ENCODE measurements at places on chromosomes 12 and 14. TPM values are rescaled to one million over a fixed set of nuclear protein-coding genes. Genes with fewer than 3 reads are reported as not detected.

- peaks cover 14% of the 10 kb centered on the region for H3K27me3 ChIP-seq
- H3K27ac ChIP-seq = no peak overlapping the region
- H3K36me3 ChIP-seq = no peaks in the 10 kb centered on the region
- no peak for DNase-seq
- no peak overlapping the region for H3K4me3 ChIP-seq
- H3K4me1 ChIP-seq = peaks cover 8% of the 10 kb centered on the region
Measured at GRCh38 chr12:103499571-103499970, 3.8 kb upstream of the C12orf42 start.

DNA sequence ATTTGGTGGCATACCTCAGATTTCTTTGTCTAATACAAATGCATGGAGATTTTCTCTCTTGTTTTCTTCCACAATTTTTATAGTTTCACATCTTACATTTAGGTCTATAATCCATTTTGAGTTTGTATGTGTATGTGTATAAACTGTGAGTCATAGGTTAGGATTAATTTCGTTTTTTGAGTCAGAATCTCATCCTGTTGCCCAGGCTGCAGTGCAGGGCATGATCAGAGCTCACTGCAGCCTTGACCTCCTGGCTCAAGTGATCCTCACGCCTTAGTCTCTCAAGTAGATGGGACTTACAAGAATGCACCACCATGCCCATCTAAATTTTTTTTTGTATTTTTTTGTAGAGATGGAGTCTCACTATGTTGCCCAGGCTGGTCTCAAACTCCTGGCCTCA, 71.6 kb downstream of the OTOGL start:
- no peak for DNase-seq
- H3K27ac ChIP-seq = no peak overlapping the region
- peaks cover 3% of the 10 kb centered on the region for H3K4me1 ChIP-seq
- H3K4me3 ChIP-seq = no peak overlapping the region

GRCh38 chr14:88198446-88198845, 124.6 kb downstream of the KCNK10 start:
- no peak overlapping the region for H3K4me3 ChIP-seq
- no peak overlapping the region for H3K27ac ChIP-seq
- H3K27me3 ChIP-seq = peaks cover 2% of the 10 kb centered on the region
- H3K36me3 ChIP-seq = no peaks in the 10 kb centered on the region
- H3K4me1 ChIP-seq = no peaks in the 10 kb centered on the region

The CLEC12A gene
- not detected for total RNA-seq

The PDZRN4 gene
- not detected for total RNA-seq

DNA sequence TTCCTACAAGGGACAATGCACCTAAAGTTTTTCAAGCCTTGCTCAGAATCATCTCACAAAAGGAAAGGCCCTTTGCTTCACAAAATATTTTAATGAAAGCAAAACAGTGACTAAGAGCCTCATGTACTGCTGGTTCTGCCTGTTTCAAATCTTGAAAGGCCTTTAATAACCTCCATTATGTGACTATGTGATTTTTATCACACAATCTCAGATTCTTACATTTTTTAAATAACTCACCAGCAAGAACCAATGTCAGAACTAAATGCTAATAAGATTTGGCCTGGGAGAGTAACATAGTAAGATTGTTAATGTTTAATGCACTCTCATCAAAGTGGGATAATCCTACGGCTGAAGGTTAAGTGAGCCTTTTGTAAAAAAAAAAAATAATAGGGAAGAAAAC, 378.9 kb downstream of the RGS6 start:
- H3K27ac ChIP-seq = no peak overlapping the region
- no peaks in the 10 kb centered on the region for H3K36me3 ChIP-seq
- no peak for DNase-seq

The PRH2 gene
- not detected for total RNA-seq

The GPRC5D gene
- total RNA-seq = not detected

DNA sequence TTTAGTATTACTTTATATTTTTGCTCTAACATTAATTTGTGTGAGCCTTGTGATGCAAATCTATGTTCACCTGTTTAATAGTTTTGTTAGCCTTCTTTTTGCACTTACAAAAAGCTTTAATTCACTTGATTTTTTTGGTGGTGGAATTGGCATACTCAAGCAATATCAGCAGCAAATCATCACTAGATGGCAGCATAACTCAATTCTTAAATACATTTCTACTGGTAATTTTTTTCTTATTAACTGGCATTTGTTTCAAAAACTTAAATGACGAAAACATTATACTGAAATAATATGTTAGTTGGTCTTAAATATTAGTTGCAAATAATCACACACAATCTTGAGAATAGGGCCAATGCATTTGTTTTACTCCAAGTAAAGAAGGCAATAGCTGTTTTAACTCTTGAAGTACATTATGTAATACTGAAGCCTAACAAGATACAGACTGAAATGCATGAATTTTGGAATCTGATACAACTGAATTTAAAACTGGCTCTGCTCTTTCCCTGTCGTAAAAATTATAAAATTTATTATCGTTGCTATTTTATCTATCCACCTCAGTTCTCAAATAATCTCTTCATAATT, 151.5 kb downstream of the ATXN7L3B start:
- no peak overlapping the region for H3K27ac ChIP-seq
- no peak for DNase-seq
- H3K4me1 ChIP-seq = no peaks in the 10 kb centered on the region
- no peak overlapping the region for H3K4me3 ChIP-seq
- H3K27me3 ChIP-seq = no peaks in the 10 kb centered on the region
- no peaks in the 10 kb centered on the region for H3K36me3 ChIP-seq

- no peak for DNase-seq
- H3K27ac ChIP-seq = peak overlapping the region; percentile 61
- H3K4me1 ChIP-seq = peaks cover 65% of the 10 kb centered on the region
- H3K4me3 ChIP-seq = no peak overlapping the region
- H3K36me3 ChIP-seq = peaks cover 25% of the 10 kb centered on the region
Measured at GRCh38 chr14:70651522-70651921, 9.8 kb downstream of the TTC9 start.

DNA sequence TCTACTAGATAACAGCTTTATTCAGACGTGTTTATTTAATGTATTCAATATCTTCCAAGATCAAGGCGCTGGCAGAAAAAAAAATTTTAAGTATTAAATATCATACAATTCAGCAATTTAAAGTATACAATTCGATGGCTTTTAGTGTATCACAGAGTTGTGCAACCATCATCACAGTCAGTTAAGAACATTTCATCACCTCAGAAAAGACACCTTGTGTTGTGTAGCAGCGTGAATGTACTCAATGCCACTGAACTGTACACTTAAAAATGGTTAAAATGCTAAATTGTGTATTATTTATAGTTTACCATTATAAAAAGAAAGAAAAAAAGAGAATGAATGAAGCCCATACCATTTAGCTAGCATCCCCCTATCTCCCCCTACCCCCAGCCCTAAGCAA, 96.4 kb downstream of the RIN3 start:
- H3K27ac ChIP-seq = no peak overlapping the region
- H3K4me3 ChIP-seq = no peak overlapping the region
- no peaks in the 10 kb centered on the region for H3K4me1 ChIP-seq
- peaks cover 13% of the 10 kb centered on the region for H3K27me3 ChIP-seq

- no peaks in the 10 kb centered on the region for H3K36me3 ChIP-seq
- peak overlapping the region; percentile 94 for H3K27ac ChIP-seq
- H3K4me1 ChIP-seq = peaks cover 23% of the 10 kb centered on the region
- DNase-seq = no peak
- H3K27me3 ChIP-seq = peaks cover 5% of the 10 kb centered on the region
Measured at GRCh38 chr12:124111006-124111405, 138.0 kb downstream of the ZNF664 start.

DNA sequence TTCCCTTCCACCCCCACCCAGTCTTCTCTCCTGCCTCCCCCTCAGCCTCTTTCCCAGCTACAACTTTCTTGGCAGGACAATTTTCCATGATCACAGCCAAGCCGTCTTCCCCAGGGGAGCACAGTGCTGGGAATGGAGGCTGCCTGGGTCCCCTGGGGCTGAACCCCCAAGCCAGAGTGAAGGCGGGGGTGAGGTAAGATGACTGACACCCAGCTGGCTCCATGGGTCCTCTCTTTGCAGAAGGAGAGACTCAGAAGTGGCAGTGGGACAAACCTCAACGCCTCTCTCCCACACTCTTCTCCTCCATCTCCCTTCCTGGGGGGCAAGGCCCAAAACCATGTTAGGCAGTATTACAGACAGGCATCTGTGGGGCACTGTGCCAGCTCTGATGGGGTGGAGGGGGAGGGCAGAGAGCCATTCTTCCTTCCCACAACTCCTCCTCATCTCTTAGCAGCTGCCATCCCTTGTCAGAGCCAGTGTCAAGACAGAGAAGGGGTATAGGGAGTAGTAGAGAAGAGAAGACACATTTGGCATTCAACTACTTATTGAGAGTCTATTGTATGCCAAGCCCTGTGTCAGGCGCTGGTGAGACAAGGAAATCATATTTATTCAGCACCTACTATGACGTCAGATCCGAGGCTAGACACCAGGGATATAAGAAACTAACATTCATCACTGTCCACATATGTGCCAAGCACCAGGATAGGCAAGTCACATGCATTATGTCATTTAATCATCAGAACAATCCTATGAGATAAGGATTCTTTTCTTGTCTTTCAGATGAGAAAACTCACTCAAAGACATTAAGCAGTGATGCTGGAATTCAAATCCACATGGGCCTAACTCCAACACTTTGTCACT, 3.6 kb downstream of the ITGA7 start:
- H3K27me3 ChIP-seq = peaks cover 21% of the 10 kb centered on the region
- no peak overlapping the region for H3K4me3 ChIP-seq
- H3K27ac ChIP-seq = no peak overlapping the region

The SLC17A8 gene
- not detected for total RNA-seq

- H3K27ac ChIP-seq = no peak overlapping the region
- H3K4me1 ChIP-seq = no peaks in the 10 kb centered on the region
- peaks cover 4% of the 10 kb centered on the region for H3K27me3 ChIP-seq
- DNase-seq = no peak
- no peak overlapping the region for H3K4me3 ChIP-seq
Measured at GRCh38 chr12:125181107-125181506, 115.9 kb downstream of the AACS start.

DNA sequence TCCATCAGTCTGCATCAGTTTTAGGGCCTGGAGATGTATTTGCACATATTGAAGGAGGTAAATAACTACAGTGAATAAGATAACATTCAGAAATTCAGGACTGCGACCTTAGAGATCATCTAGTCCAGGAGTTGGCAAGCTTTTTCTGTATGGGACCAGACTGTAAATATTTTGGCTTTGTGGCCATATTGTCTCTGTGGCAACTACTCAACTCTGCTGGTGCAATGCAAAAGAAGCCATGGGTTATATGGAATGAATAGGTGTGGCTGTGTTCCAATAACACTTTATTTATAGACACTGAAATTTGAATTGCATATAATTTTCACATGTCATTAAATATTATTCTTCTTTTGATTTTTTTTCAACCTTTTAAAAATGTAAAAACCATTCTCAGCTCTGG, 156.6 kb downstream of the METTL25 start:
- DNase-seq = no peak
- no peak overlapping the region for H3K27ac ChIP-seq
- no peaks in the 10 kb centered on the region for H3K27me3 ChIP-seq
- no peaks in the 10 kb centered on the region for H3K36me3 ChIP-seq
- H3K4me1 ChIP-seq = no peaks in the 10 kb centered on the region
- H3K4me3 ChIP-seq = no peak overlapping the region

DNA sequence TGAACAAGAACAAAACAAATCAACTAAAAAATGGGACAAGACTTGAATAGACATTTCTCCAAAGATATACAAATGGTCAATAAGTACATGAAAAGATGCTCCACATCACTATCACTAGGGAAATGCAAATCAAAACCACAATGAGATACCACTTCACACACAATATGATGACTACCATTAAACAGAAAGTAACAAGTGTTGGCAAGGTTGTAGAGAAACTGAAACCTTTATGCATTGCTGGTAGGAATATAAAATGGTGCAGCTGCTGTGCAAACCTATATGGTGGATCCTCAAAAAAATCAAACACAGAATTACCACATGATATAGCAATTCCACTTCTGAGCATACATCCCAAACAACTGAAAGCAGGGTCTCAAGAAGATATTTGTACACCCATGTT, 5.2 kb downstream of the SMAGP start:
- H3K27me3 ChIP-seq = no peaks in the 10 kb centered on the region
- no peak overlapping the region for H3K4me3 ChIP-seq
- DNase-seq = no peak
- H3K36me3 ChIP-seq = peaks cover 28% of the 10 kb centered on the region

- H3K27me3 ChIP-seq = peaks cover 7% of the 10 kb centered on the region
- DNase-seq = peak; percentile 93
- H3K4me1 ChIP-seq = peaks cover 11% of the 10 kb centered on the region
- H3K36me3 ChIP-seq = no peaks in the 10 kb centered on the region
Measured at GRCh38 chr12:52980650-52981423, 25.4 kb upstream of the EIF4B start.

- no peaks in the 10 kb centered on the region for H3K36me3 ChIP-seq
- DNase-seq = no peak
- no peak overlapping the region for H3K27ac ChIP-seq
- peaks cover 17% of the 10 kb centered on the region for H3K4me1 ChIP-seq
- H3K27me3 ChIP-seq = peaks cover 5% of the 10 kb centered on the region
Measured at GRCh38 chr12:4447151-4447550, 1.5 kb upstream of the FGF6 start.

DNA sequence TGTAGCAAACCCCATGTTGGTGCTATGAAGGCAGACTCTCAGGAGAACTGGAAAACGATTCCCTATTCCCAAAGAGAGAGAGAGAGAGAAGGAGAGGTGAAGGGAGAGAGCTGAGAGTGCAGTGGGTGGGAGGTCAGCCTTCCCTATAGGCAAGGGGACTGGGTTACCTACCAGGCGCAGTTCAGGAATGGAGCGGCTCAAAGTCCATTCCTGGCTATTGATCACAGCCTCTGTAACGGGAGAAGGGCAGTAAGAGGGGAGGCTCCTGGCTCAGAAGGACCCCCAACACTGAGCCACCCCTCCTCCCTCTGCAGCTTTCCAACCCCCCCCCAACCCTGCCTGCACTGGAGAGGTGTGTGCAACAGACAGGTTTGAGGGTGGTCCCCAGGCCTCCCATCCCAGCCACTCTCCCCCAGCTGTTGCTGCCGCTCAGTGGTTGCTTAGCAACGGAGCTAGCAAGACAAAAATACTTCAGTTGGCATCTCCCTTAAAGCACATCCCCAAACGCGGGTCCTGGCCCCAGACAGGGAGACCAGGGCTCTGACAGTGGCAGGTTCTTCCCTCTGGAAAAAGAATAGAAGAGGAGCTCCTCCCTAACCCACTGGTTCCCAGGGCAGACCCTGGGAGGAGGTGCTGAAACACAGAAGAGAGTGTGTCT, 3.2 kb downstream of the AGAP2 start:
- peak overlapping the region; percentile 82 for H3K4me3 ChIP-seq
- peak overlapping the region; percentile 58 for H3K27ac ChIP-seq
- peaks cover 33% of the 10 kb centered on the region for H3K27me3 ChIP-seq
- DNase-seq = no peak
- H3K4me1 ChIP-seq = peaks cover 27% of the 10 kb centered on the region

The FITM1 gene
- 0.59 TPM for total RNA-seq

DNA sequence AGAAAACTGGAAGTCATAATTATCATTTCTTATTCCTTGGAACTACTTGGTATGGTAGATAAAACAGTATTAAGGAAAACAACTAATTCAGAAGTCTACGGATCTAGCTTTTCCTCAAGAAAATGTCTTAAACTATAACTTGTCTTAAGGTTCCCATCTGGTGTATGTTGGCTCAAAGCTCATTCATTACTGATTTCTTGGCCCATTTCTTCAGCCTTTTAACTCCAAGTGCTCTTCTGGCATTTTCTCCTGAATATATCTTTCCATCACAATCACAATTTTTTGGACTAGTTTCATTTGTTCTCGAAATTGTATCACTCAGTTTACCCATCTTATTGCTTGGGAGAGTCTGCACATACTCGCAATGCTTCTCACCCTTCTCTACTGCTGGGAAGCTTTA, 150.1 kb downstream of the C12orf50 start:
- H3K4me1 ChIP-seq = no peaks in the 10 kb centered on the region
- H3K4me3 ChIP-seq = no peak overlapping the region

Data from endothelial cell (in vitro differentiated cells).